ENCODE measurements at places on chromosomes 5 and 9.

GRCh38 chr9:123263227-123263626, 5.2 kb downstream of the STRBP start:
- no peaks in the 10 kb centered on the region for H3K36me3 ChIP-seq
- no peaks in the 10 kb centered on the region for H3K27me3 ChIP-seq
- H3K4me1 ChIP-seq: no peaks in the 10 kb centered on the region
- no peak overlapping the region for H3K4me3 ChIP-seq
- no peak overlapping the region for H3K27ac ChIP-seq

DNA sequence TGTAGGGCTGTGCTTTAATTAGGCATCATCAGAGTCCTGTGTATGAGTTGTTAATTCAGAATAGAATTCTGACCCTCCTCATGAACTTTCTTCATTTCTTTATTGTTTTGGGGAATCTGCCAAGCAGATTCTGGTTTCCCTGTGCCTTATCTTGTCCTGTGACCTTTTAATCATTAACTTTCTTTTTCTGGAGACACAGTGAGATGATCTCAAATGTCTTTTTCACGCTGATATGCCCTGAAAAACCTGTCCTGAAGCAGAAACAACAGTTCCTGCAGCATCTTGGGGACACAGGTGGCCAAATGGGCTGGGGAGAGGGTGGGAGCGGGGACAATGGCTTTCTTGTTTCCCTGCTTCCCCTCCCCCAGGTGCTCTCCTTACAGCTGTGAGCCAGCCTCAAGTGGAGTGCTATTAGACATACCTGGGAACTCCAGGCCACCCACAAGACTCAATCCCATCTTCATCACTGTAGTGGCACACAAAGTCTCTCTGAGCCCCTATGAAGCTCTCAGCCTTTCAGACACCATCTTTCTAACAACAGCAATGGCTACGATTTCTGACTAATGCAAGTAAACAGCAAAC, 213.8 kb downstream of the ATP10B start:
- H3K36me3 ChIP-seq: no peaks in the 10 kb centered on the region
- H3K27me3 ChIP-seq: no peaks in the 10 kb centered on the region
- H3K4me1 ChIP-seq: no peaks in the 10 kb centered on the region

DNA sequence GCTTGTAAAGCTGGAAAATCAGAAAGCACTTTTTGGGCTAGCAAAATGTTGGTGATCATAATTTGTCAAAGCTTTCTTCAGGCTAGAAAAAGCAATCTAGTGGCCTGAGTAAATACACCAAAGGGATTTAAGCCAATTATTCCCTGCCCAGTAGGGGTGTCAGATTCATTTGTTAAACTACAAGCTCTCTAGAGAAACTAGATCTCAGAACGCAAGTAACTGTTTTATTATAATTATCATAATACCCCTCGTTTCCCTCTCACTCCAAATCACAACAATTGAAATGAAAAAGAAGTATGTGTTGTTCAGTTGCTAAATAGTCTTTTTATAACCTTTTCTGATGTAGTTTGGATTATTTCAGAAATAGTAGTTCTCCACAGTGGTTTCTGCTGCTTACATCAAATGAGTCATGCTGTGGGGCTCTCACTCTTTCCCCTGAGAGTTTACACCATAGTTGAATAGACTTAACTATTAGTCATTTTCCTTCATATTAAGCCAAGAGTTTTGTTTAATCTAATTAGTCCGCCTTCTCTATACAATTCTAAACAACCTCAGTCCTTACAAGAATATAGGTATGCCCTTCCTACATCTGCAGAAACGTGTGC, 918.6 kb upstream of the DMAC1 start:
- H3K27me3 ChIP-seq: no peaks in the 10 kb centered on the region
- H3K4me3 ChIP-seq: peak overlapping the region; percentile 24
- no peak for DNase-seq
- H3K36me3 ChIP-seq: no peaks in the 10 kb centered on the region

DNA sequence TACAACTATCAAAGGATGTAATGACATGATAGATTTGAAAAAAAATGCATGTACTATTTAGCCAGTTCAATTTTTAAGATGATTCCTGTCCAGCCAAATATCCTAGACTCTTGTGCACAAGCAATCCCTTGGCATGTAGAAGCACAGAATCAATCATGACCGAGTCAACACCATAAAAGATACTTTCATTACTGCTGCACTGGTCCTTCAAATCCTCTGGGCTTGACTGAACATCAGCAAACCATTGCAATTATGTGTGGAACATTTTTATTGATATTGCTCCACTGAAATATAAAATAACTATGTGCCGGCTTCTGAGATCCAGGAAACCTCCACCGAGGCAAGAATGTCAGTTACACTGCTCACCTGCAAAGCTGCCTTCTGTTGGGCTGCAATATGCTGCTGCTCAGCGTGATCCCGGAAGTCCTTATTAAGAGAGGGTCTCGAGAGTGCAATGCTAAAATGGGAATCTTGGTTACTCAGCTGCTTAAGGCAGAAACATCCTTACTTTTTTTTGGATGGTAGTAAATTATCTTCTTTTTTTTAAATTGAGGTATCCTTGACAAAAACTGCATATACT, 28.7 kb downstream of the INIP start:
- no peak overlapping the region for H3K27ac ChIP-seq
- H3K27me3 ChIP-seq: no peaks in the 10 kb centered on the region
- no peak overlapping the region for H3K4me3 ChIP-seq
- no peaks in the 10 kb centered on the region for H3K4me1 ChIP-seq

- no peak overlapping the region for H3K4me3 ChIP-seq
- DNase-seq: no peak
- no peaks in the 10 kb centered on the region for H3K4me1 ChIP-seq
- no peak overlapping the region for H3K27ac ChIP-seq
Measured at GRCh38 chr5:163677092-163677491, 171.7 kb downstream of the MAT2B start.

Measured in gastrocnemius medialis (tissue), 4 donors.